ENCODE measurements at places on chromosomes 2 and 18.

- DNase-seq, result no peak
Observed at GRCh38 chr2:7886666-7887065, 795.2 kb upstream of the ID2 start.

GRCh38 chr18:72539901-72540300, 4.2 kb downstream of the CBLN2 start:
- DNase-seq, result no peak

DNA sequence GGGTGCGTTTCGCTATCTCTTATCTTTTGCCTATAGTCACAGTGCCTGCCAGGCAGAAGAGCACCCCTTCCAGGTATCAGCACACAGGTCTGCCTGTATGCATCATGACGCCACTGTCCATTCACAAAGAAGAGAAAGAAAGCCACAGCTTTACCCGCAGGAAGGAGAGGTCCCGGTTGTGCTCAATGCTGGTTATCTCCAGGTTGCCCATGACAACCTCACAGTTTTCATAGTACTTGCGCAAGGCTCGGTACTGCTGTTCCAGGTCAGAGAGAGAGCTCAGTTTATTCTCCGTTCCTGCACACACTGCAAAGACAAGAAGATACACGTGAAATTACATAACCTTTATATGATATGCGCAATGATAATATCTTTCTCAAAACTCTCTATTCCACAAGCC, 414.0 kb downstream of the ERBB4 start:
- DNase-seq, result no peak

GRCh38 chr18:32380559-32380958, 90.1 kb downstream of the GAREM1 start:
- DNase-seq, result no peak

DNA sequence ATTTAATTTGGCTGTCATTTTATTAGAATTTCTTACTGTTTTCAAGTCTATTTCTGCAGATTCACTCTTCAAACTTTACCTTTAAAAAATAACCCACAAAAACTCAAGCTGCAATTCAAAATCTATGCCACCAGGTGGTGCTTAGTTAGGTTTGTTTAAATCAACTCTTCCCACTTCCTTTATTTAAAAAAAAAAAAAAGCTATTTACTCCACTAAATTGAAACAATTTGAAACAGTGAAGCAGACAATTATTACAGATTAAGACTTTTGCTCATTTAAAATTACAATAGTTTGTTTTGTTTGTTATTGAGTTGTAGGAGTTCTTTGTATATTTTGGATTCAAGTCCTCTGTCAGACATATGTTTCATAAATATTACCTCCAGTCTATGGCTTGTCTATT, 300.0 kb downstream of the PDE11A start:
- no peak for DNase-seq

DNA sequence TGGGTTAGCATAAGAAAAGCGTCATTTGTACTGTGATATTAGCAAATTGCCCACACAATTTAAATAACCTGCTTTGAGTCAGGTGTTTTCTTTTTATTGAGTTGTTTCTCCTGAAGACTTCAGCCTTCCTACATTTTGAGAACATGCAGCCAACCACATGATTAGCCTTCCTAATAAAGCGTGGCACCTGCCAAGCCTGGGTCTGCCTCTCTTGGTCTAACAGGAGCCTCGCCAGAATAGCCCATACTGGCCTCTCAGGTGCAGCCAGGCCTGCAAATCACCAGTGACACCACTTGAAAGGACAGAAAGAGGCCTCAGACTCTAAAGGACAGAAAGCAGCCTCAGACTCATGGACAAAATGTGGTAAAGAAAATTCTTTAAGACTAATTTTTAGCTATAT, 653.8 kb downstream of the BCL11A start:
- no peak for DNase-seq

DNA sequence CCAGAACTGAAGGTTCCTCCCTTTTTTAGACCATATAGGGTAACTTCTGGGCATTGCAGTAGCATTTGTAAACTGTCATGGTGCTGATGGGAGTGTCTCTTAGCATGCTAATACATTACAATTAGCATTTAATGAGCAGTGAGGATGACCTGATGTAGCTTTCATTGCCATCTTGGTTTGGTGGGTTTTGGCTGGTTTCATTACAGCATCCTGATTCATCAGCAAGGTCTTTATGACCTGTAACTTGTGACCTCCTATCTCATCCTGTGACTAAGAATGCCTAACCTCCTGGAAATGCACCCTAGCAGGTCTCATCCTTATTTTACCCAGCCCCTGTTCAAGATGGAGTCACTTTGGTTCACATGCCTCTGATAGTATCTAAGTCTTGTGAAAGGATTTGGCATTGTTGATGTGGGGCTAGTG, 159.0 kb downstream of the TMX3 start:
- DNase-seq, result no peak

DNA sequence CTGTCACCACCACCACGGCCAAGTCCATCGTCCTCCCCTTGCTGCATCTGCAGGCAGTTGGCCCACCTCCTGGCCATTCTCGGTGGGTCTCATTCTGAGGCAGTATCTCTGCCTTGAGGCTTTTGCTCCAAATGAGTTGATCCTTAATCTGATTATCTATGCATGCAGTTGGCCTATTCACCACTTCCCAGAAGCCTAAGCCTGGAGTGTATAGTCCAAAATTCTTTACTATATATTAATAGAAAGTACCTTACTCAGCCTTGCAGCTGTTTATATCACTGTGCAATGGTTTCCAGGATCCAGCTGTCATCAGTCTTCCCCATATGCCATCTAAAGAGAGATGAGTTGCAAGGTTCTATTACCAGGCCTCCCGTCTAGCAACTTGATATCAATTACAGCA, 292.4 kb downstream of the SS18 start:
- no peak for DNase-seq

DNA sequence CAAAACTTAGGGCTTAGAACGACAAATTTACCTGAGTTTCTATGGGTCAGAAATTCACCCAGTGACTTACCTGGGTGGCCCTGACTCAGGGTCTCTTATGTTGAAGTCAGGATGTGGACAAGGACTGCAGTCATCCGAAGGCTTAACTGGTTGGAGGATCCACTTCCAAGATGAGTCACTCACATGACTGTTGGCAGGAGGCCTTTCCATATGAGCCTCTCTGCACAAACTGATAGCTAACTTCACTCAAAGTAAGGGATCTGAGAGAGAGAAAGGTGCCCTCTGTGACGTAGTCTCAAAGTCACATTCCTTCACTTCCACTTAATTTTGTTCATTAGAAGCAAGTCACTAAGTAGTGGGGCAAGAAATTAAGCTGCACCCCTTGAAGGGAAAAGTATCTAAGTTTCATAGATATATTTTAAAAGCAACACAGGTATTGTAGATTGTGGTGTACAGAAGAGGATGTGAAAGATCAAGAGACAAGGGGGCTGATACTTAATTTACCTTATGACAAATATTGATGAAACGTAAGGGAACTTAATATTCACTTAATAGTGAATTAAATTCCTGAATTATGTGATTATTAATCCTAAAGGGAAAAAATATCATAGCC, 48.4 kb downstream of the TANK start:
- DNase-seq, result no peak

DNA sequence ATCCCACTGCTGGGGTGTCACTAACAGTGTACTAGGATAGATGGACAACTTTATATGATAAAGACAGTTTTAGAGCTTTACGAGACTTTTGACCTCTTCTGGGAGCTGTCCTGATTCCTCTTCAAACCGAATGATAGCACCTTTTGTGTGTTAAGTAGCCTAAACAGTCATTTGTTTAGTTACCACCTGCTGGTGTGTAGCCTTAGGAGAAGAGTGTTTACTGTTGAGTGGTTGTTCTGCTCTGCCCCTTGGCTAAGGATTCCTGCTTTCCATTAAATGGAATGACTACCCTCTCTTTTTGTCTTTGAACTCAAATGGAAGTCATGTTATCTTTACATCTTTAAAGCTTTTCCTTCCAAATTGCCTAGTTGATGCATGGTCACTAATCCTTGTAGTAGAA, 28.0 kb upstream of the MGAT5 start:
- DNase-seq, result no peak

DNA sequence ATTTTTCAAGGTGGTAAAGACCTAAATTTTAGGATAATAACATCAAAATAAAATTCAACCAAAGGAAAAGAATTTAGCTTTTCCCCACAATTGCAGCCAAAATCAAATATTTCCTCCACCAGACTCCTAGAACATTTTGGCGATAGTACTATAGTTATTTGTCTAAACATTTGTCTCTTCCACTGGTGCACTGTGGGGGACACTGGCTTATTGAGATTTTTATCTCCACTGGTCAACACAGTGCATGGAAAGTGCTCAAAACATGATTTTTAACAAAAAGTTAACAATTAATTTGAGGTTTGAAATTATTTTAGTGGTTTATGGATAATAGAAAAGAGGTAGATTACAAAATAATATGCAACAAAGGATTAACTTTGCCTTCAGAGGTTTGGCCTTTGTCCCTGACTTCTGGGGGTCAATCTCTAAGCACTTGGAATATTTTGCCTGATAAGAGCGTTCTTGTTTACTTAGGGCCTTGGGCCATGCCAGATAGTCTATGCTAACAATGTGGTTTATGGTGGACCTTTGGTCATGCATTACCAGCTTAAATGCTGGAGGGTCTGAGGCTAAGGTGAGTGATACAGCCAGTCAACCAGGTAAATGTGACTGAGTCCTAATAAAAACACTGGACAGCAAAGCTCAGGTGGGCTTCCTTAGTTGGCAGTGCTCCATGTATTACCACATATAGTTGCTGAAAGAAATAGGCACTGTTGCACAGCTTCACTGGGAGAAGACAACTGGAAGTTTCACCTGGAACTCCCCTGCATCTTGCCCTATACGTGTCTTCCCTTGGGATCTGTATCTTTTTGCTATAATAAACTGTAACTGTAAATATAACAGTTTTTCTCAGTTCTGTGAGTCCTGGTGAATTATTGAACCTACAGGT, 67.2 kb upstream of the SATB2 start:
- no peak for DNase-seq

DNA sequence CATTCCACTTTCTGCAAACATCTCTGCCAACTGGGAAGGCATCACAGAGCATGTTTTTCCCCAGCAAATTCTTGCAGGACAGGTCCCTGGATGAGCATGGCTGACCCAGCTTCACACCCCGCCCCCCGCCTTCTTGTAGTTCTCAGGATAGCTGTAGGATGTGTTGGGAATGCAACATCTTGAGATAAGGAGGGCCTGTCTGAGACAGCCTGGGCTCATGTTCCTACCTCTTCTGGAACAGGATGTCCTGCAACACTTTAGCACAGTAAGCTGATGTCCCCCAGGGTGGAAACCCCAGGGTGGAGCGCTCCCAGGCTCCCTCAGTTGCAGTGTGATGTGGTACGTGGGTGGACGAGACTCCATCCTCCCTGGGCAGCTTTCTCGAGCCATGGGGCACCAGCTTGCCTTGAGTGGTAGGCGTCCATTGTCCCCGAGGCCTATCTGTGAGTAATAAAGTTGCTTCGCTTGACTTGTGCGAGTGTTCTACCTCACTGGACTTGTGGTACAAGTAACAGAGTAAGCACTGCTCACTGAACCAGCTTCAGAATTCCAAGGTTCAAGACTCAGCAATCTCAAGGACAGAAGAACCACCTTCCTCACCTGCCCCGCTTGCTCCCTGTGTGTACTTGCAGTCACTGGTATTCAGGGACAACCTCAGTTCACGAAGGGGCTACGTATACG, 48.6 kb downstream of the EMX1 start:
- DNase-seq, result no peak

DNA sequence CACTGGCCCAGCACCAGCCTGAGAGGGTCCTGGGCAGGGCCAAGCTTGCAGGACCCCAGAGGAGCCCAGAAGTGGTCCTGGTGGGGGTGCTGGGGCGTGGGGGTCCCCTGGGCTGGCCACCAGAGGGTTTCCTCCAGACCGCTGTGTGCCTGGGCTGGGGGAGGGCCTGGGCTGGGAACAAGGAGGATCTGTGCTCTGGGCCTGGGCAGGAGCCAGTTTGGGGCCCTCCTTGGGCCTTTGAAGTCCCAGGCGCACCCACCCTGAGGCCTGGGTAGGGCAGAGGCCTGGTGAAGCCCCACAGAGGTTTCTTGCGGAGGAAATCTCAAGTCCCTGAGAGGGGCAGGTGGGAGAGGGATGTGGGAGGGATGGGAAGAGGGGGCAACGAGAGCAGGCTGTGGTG, 63.4 kb upstream of the GPC1 start:
- no peak for DNase-seq

GRCh38 chr18:58947136-58947732, 82.6 kb downstream of the ZNF532 start:
- DNase-seq, result no peak

DNA sequence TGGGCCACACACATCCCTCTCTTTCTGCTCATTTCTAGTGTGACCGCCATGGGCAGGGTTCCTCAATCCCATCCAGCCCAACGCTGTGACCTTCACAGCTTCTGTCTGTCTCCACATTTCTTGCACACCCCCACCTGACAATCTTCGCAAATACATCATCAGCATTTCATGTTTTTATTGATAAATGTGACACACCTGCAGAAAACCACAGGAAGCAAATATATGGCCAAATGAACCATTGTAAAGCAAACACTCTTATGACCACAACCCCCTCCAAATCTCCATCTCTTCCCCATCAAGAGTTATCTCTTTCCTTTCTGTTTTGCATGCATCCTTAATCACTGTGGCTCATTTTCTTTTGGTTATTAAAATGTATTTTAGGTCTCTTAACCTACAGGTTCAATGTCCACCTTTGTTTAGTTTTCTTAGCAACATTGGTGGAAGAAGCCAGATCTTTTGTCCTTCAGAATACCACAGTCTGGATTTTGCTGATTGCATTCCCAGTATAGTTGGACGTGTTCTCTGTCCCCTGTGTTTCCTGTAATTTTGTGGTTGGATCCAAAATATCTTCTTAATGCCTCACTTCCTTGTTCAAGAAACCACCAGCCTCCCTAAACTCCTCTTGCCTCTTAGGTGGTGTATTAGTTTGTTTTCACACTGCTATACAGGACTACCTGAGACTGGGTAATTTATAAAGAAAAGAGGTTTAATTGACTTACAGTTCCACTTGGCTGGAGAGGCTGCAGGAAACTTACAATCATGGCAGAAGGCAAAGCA, 9.8 kb upstream of the NCK2 start:
- DNase-seq, result no peak

- no peak for DNase-seq
Observed at GRCh38 chr2:163528640-163529217, 207.1 kb downstream of the FIGN start.

DNA sequence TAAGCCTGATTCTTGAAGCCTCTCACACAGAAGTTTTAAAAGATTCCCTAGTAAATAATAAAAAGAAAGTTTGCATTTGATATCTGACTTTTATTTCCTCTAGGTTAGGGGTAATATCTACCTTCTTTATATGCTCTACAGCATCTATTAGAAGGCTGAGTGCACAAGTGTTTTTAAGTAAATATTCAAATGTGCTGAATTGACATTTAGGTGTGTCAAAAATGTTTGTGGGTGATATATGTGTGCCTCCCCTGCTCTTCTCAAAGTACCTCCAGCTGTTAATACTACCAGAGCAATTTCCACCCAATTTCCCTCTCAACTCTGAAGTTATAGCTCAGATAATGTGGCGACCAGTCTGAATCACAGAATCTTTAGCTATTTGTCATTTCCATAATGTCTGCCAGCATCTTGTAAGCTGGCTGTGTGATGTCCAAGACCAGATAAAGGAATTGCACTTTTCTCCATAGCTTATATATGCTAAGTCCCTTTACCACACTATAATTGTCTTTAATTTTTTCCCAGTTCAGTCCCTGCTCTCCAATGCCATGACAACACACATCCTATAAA, 24.4 kb upstream of the ERMN start:
- no peak for DNase-seq
